ENCODE measurements at places on chromosomes 2 and 18.

DNA sequence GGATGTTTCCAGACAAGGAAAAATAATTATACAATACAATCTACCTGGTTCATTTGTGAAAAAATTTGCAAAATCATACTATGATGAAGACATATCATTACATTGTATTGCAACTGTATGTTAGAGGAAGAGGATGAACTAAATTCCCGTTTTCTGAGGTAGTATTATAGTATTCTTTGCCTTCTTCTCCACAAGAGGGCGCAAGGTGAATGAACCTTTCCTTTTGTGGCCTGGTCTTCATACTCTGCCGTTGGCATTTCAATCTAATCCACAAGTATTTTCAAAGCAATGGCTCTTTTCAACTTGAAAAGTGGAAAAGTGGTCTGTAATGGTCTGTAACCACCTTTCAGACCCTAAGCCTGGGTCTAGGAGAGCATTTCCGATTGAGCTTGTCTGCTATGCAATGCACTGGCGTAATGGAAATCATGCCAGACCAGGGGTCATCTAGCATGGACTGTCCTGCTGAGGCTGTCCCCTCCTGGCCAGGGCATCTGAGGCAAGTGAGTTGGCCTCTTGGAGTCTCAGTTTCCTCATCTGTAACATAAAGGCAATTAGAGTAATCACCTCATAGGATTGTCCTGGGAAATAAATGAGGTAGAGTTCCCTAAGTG lies 30.8 kb upstream of the ZNF396 start:
- DNase-seq, result peak; percentile 3

DNA sequence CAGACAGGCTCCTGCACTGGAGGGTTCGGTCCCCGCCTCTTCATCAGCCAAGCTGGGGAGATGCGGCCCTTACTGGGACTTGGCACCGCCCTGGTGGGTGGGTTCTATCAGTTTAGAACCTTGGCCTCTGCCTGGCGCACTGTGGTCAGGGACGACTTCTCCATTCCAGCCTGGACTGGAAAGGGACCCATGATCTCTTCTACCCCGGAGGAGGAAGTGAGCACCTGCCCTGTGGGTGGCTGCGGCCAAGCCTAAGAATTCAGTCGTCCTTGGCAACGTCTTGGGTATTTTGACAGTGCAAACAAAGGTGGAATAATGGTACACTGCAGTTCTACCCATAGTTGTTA lies 106.9 kb upstream of the CD302 start:
- DNase-seq, result no peak

DNA sequence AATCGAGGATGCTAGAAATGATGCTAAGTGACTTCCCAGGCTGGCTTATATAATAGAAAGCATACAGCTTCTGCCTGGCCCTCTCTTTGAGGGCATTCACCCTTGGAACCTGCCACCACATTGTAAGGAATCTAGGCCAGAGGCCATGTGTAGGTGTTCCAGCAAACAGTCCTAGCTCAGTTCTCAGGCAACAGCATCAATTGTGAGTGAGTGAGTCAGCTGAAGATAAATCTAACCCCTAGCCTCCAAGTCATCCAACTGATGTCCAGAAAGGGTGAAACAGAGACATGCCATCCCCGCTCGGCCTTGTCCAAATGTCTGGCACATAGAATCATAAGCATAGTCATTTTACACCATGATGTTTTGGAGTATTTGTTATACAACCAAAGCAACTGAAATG lies 324.3 kb upstream of the KLHL14 start:
- DNase-seq, result no peak

DNA sequence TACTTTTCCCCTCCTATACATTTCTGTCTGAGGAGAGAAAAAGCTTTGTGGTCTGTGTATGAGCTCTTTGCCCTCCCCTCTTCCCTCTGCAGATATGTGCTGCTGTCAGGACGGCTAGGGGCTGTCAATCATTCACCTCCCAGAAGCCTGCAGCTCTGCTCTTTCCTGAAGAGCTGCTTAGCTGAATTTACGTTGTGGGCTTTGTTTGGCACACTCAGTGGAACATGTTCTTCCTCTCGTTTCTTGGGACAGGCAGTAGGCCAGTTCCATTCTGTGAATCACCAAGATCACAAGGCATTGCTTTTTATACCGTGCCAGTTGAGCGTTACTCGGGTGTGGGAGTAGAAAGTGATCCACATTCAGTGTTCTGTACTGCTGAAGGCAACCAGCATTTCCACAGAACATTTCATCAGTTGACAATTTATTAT lies 136.7 kb downstream of the LAMA3 start:
- no peak for DNase-seq

DNA sequence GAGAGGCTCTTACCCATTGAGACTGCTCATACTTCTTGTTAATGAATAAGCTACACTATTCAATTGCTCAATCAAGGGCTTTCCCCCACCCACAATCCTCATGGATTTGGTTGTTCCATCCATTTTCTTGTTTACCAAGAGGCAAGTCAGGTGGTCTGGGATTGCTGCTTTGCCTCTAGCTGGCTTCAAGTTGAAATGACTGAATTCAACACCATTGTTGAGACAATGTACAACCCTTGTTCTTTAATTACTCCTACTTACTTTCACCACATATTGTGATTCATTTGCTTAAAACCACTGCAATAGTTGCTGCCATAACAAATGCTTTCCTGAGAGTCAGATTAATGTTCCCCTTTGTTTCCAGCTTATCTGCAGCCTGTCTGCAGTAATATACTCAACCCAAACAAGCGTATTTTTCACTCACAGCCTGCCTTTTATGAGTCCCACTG lies 532.2 kb downstream of the RIT2 start:
- no peak for DNase-seq

DNA sequence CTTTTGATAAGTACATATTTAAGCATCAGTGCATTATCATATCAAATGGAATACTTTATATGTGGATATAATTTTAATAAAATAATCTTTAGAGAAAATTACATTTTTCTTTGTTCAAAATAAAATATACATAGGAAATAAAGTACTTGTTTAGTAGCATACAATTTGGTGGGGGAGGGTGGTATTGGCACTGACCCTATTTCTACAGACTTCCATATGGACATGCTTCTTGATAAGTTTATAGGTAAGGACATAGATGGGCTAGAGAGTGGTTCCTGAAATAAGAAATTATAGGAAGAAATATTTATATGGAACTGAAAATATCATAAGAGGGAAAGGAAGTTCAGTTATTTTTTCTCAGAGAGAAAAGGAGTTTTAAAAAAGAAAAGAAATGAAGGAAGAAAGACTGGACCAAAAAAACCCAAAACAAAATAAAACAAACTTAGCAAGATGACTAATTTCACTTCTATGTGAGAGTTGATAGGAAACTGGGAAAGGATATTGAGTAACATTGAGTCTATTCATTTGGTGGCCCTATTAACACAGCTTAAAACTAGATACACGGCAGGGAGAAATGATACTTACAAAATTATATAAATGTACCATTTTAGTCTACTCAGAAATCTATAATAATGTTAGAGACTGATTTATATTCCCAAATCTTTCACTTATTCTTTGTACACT lies 505.9 kb downstream of the ERBB4 start:
- no peak for DNase-seq

- DNase-seq, result no peak
Measured at GRCh38 chr2:24809316-24810007, 16.2 kb downstream of the CENPO start.

DNA sequence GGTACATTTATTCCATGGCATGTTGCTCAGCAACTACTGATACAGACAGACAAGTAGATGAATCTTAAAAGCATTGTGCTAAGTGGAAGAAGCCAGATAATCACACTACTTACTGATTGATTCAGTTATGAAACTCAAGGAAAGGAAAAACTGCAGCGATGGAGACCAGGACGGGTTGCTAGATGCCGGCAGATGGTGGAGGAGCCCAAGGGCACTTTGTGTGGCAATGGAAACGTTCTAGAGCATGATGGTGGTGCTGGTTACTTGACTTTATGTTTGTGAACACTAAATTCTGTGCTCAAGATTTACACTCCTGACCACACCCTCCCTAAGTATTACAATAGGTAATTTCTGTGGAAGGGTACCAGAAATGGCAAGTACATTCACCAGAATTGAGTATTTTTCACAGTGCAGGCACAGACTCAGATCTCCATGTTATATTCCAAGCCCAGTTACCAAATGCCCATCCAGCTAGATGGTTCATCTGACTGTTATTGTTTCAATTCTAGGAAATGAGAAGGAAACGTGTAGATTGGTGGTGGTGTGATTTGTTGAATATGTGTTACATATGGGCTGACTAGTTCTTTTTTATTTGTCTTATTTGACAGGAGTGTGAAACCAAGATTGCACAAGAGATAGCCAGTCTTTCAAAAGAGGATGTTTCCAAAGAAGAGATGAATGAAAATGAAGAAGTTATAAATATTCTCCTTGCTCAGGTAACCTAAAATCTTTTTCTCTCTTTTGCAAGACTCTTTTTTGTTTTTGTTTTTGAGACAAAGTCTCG lies 55.1 kb downstream of the RALBP1 start:
- DNase-seq, result no peak

DNA sequence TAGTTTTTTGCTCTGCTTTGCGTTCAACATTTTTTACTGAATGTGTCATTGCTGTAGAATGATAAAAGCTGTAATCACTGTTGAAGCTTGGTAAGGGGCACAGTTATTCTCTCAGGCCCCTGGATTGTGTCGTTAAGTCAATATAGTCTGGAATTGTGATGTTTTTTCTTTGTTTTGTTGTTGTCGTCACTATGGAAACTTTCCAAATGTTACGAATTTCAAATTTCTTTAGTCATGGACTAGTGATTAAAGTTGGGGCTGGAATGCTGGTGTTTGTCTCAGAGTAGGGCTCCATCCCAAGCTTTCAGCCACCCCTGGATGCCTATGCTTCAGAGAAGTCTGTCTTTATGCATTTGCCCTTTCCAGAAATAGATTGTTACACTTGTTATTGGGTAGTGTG lies 287.2 kb downstream of the CDH19 start:
- no peak for DNase-seq

- DNase-seq, result no peak
Measured at GRCh38 chr18:54647176-54647575, 56.1 kb downstream of the DYNAP start.

- peak; percentile 26 for DNase-seq
Measured at GRCh38 chr2:28348149-28348567, 44.5 kb upstream of the FOSL2 start.

Measured in stimulated activated naive CD4-positive, alpha-beta T cell treated with Interleukin-2 at 50 U/mL for 16 hours (primary cell).